Neuronal stem cell (in vitro differentiated cells): ENCODE measurements at places on chromosomes 12 and 14.

DNA sequence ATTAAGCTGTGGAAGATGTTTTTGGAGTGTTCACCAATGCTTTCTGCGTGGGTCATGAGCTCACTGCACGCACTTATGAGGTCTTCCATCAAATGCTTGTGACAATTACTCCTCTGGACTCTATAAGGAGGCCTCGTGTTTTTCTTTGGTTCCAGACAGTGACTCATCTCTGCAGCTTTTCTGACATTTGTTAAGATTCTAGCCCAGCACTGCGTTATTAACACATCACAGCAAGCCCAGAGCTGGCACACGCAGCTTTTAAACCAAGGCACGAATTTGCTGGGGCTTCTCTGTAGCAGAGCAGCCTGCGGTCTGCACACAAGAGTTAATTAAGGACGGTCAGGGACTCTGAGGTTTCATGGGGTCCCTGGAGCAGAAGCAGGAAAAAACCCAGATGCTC lies 16.9 kb downstream of the MEG3 start:
- no peak for DNase-seq

- no peak for DNase-seq
Observed at GRCh38 chr14:68181519-68182326, 362.1 kb downstream of the RAD51B start.

- DNase-seq, result no peak
Observed at GRCh38 chr12:105427883-105428282, 97.4 kb downstream of the C12orf75 start.

GRCh38 chr14:85728476-85729065 lies 198.6 kb downstream of the FLRT2 start:
- no peak for DNase-seq

DNA sequence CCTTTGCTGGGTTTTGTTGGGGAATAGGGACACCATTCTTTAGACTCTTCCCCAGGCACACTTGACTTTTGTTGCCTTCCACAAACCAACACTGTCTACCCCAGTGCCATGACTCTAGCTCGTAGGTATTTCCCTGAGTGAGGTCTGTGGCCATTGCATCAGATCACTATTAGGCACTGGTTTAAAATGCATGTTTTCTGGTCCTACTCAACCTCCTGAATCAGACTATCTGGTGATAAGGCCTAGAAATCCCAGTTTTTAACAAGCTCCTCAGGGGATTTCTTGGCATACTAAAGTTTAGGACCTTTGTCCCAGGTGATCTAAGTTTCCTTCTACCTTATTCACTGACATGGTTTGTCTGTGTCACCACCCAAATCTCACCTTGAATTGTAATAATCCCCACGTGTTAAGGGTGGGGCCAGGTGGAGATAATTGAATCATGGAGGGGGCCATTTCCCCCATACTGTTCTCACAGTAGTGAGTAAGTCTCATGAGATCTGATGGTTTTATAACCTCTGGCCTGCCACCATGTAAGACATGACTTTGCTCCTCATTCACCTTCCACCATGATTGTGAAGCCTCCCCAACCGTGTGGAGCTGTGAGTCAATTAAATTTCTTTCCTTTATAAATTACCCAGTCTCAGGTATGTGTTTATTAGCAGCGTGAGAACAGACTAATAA lies 87.8 kb upstream of the PSMC1 start:
- no peak for DNase-seq

DNA sequence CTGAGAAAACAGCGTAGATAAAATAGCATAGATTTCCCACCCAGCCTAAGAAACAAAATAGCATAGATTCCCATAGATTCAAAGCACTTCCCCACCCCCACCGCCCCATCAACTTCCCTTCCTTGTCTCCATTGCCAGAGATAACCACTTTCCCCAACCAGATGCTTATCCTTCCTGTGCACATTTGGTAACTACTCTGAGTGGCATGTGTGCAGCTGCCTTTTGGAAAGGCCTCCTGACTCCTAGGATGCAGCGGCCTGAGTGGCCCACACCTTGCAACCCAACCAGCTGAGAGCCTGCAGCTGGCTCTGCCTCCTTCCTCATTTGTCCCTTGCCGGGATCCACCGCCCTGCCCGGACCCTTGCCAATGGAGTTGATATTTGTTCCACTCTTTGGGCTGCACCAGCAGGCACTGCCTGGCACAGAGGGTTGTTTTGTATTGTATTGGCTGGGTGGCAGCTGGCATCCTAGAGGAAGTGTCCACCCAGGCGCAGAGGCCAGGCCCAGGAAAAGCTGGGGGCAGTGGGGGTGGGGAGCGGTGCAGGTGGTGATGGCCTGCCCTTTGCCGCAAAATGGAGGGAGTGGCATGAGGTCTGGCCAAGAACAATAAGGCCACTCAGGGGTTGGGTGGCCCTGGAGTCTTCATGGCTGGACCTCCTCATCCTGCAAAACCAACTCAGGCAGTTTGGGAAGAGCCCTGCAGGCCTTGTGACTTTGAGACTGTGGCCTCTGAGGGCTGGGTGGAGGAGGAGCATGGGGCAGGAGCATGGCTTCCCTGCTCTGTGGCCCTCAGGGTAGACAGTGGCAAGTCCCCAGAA lies 4.9 kb downstream of the SLC48A1 start:
- DNase-seq, result no peak

DNA sequence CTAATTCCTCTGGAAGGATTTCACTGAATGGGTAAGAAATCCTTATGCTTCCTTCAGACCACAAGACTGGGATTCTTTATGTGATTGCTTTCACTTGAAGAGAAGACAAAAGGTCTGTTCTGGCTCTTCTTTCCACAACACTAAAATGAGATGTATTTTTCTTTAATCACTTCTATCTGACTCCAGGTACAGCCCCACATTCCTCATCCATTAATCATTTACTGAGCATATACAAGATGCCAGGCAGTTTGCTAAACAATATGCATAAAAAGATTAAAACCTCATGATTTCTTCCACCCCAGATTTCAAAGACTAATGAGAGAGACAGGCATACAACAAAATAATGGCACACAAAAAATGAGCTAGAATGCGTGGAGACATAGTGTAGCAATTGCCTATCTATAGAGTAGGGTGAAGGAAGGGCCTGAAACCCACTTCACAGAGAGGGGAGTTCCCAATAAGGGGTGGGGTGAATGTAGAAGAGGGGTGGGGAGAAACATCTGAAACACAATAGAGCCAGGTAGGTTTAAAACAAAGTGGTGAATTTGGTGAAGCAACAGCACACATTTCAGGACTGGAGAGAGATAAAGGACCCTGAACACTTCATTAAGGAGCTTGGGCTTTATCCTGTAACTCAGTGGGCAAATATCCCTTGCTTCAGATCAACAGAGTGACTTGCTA lies 65.1 kb upstream of the PRB2 start:
- DNase-seq, result no peak

- no peak for DNase-seq
Observed at GRCh38 chr14:52010173-52010693, 20.9 kb downstream of the RTRAF start.
